Chondrocyte (in vitro differentiated cells): ENCODE measurements at places on chromosomes 7 and 10.

DNA sequence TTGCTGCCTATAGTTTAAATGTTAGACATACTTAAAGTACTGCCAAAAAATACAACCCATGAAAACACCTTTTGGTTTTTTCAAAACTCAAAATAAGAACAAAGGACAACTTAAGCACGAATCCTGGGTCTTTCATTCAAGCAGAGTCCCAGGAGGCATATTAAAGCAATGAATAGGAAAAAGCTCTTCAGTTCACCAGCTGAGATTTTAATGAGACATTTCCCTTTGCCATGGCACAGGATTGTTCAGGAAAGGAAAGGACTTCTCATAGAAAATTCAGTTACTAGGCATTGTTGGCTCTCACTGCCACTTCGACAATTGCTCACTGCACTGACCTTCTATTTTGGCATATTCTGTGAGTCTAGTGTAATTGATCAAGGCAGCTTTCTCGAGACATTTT is 133.5 kb upstream of the FEZF1 start:
- no peak for DNase-seq

- DNase-seq, result no peak
These were observed 259.7 kb downstream of the AHR start for GRCh38 chr7:17558135-17558534.

- DNase-seq, result peak; percentile 84
These were observed 12.2 kb downstream of the PLAC9 start for GRCh38 chr10:80144696-80145131.

DNA sequence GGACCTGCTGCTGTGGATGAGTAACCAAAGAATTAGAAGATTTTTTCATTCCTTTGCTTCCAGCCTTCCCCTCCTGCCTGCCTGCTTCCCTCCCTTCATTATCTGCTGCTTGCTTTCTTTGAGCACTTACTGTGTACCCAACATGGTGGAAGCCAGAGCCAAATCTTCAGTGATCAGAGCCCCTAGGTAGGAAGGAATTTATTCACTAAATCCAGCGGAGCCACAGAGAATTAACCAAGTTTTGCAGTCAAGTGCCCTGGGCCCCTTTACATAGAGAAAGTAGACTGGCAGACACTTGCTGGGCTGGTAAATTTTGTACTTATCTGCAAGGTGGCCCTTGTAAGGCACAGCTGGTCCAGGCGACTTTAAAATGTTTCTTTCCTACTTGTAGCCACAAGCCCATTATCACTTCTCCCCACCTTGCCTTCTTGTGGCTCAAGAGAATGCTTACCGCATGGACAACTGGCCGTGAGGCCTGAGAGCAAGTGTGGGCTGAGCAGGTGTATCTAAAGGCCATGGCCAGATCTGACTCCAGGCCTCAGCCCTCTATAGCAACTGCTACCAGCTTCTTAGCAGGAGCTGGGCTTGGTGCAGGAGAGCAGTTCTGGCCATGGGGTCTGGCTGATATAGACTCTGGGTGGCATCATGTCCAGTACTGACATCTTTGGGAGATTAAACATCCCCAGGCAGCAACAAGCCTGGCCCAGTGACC is 11.1 kb downstream of the UNC5B start:
- no peak for DNase-seq

GRCh38 chr10:31215052-31215451 is 104.0 kb upstream of the ZEB1 start:
- DNase-seq, result no peak

- no peak for DNase-seq
These were observed 108.1 kb downstream of the EEPD1 start for GRCh38 chr7:36261019-36261754.

- no peak for DNase-seq
These were observed 89.3 kb downstream of the FANK1 start for GRCh38 chr10:125985557-125986240.

DNA sequence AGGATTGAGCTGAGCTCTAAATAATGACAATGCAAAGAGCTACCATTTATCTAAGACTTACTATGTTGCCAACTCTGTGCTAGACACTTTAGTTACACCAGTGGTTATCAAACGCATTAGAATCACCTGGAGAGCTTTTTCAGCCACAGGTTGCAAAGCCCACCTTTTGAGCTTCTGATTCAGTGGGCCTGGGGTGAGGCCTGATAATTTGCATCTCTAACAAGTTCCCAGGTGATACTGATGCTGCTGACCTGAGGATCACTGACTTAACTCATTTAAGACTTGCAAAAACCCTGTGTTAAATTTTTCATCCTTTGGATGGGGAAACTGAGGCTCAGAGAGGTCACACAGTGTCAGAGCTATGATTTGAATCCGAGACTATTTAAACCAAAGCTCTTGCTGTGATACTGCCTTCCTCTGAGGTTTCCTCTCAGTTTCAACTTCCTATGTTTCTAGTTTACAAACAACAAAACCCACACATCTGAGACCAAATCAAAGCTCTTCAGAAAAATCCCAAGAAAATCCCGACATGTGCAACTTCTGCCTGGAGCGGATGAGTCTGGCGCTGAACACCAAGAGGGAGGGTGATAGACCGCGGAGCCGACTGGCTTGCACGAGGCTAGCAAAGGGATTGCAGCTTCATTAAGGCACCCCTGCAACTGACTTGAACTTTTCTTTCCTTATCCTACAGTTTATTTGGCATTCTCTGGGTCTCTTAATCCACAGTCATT is 124.9 kb downstream of the CYP26A1 start:
- DNase-seq, result no peak

- DNase-seq, result no peak
These were observed 8.7 kb upstream of the GRIFIN start for GRCh38 chr7:2484868-2485267.

- DNase-seq, result no peak
These were observed 4.3 kb upstream of the TECTB start for GRCh38 chr10:112278871-112279270.

GRCh38 chr7:78134256-78134655 is 335.7 kb downstream of the PHTF2 start:
- no peak for DNase-seq

GRCh38 chr7:46682836-46683624 is 762.0 kb upstream of the IGFBP3 start:
- DNase-seq, result no peak

DNA sequence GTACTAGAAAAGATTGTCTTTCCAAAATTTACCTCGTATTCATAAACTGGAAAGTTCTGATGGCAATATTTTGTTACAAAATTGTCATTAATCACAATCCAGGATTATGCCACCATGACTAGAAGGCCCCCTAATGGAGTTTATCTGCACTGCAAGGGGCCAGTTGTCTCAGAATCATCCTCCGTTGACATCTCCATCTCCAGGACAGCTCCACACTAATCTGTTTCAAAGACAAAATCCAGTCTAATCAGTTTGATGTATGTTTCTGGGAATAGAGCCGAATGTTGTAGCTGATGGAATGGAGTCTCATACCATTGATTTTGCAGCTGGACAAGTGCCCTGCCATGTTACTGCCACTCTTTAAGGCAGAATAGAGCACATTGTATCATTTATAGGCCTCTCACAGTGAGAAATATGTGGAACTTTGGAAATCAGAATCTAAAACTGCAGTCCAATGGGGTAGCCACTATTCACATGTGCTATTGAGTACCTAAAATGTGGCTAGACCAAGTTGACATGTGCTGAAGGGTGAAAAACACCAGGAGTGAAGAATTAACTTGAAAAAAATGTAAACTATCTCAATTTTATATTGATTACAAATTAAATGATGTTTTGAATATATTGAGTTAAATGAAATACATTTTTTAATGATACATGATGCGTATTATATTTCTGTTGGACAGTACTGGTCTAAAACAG is 38.3 kb upstream of the TOMM7 start:
- DNase-seq, result no peak

DNA sequence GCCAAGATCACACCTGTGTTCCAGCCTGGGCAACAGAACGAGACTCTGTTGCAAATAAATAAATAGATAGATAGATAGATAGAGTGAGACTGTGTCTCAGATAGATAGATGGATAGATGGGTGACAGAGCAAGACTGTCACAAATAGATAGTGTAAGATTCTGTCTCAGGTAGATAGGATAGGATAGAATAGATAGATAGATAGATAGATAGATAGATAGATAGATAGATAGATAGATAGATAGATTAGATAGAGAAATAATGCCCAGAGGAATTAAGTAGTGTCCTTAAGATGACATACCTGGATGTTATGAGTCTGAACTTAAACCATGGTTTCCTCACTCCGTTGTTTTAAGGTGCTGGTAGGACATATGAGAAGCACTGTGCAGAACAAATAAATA is 8.0 kb downstream of the PLEKHA8 start:
- DNase-seq, result no peak
